Peyer's patch (tissue), 4 donors: ENCODE measurements at places on chromosomes 5 and 9. TPM values are rescaled to one million over a fixed set of nuclear protein-coding genes. Genes with fewer than 3 reads are reported as not detected.

GRCh38 chr5:30838936-30839496 is 354.5 kb upstream of the CDH6 start:
- no peak overlapping the region for H3K27ac ChIP-seq
- H3K4me3 ChIP-seq, result no peak overlapping the region
- H3K27me3 ChIP-seq, result no peaks in the 10 kb centered on the region

GRCh38 chr5:111856876-111857466 is 100.0 kb upstream of the NREP start:
- H3K27me3 ChIP-seq, result no peaks in the 10 kb centered on the region
- no peak for DNase-seq
- no peak overlapping the region for H3K27ac ChIP-seq
- H3K36me3 ChIP-seq, result no peaks in the 10 kb centered on the region
- no peaks in the 10 kb centered on the region for H3K4me1 ChIP-seq

Gene PCDHB16
- total RNA-seq, result 5.8 TPM

GRCh38 chr9:5801739-5802113 is 31.2 kb downstream of the ERMP1 start:
- H3K4me3 ChIP-seq, result no peak overlapping the region
- H3K36me3 ChIP-seq, result peaks cover 7% of the 10 kb centered on the region
- no peaks in the 10 kb centered on the region for H3K4me1 ChIP-seq
- H3K27ac ChIP-seq, result no peak overlapping the region

DNA sequence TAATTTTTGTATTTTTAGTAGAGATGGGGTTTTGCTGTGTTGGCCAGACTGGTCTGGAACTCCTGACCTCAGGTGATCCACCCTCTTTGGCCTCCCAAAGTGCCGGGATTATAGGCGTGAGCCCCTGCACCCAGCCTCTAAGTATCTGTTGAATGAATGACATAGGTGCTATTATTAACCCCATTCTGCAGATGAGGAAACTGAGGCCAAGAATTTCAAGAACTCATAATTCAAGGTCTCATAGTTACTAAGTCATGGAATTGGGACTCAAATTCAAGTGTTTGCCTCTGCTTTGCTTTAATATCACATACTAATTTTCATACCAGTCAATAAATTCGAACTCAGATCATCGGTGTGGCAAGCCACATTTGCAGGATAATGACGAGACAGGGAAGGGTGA is 1.9 kb downstream of the KIF20A start:
- peaks cover 30% of the 10 kb centered on the region for H3K36me3 ChIP-seq
- H3K27me3 ChIP-seq, result no peaks in the 10 kb centered on the region
- no peak for DNase-seq

DNA sequence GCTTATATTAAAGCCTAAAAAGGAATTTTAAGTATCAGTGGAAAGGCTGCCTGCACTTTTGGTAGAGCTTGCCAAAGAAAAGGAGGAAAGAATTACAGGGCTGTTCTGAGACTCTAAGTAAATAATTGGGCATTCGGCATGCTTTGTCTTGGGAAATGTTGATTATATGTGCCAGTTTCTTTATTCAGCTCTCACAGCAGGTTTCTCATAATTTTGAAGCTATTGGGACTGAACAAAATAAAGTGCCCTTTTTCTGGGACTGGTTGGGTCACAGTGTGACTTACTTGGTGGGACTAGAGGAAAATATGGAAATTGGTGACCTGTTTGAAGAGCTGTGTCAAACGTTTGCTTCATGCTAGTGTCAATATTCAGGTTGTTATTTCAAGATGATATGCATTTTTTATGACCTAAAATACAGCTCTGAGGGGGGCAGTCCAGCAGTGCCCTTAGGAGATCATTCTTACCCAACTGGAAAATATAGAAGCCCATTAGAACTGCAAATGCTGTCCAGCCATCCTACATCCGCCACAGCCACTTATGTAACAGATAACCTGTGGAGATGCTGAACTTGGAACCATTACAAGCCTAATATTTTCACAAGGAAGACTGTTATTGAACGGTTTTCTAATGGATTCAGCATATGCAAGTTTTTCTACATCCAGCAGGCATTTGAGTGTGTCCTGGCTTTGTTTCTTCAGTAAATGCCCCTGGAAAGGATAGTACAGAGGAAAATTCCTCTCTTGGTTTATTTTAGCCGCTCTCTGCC is 122.4 kb downstream of the SNCAIP start:
- H3K4me1 ChIP-seq, result no peaks in the 10 kb centered on the region
- no peaks in the 10 kb centered on the region for H3K27me3 ChIP-seq
- no peaks in the 10 kb centered on the region for H3K36me3 ChIP-seq
- H3K27ac ChIP-seq, result no peak overlapping the region
- no peak for DNase-seq
- no peak overlapping the region for H3K4me3 ChIP-seq

GRCh38 chr9:110351009-110351467 is 13.4 kb upstream of the TXNDC8 start:
- H3K27me3 ChIP-seq, result no peaks in the 10 kb centered on the region
- no peak overlapping the region for H3K27ac ChIP-seq
- H3K36me3 ChIP-seq, result no peaks in the 10 kb centered on the region
- H3K4me3 ChIP-seq, result no peak overlapping the region
- no peaks in the 10 kb centered on the region for H3K4me1 ChIP-seq

DNA sequence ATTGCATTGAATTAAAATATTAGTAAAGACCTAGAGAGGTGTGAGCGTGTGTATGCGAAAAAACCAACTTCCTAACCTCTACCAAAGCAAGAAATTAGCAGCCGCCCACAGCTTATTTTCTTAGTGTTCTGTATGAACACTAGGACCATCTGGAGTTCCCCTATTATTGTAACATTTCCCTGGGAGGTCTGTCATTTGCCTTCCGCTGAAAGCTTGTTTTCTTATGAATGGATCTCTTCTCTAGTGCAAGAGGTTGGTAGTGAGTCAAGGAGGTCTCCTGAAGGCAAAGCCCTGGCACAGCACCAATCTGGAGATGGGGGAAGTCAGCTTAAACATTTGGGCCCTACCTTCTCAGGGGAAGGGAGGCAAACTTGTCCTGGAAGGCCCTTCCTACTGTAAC is 10.8 kb downstream of the TNFSF8 start:
- H3K27me3 ChIP-seq, result no peaks in the 10 kb centered on the region
- H3K27ac ChIP-seq, result no peak overlapping the region
- H3K4me3 ChIP-seq, result no peak overlapping the region
- no peak for DNase-seq
- H3K36me3 ChIP-seq, result no peaks in the 10 kb centered on the region

DNA sequence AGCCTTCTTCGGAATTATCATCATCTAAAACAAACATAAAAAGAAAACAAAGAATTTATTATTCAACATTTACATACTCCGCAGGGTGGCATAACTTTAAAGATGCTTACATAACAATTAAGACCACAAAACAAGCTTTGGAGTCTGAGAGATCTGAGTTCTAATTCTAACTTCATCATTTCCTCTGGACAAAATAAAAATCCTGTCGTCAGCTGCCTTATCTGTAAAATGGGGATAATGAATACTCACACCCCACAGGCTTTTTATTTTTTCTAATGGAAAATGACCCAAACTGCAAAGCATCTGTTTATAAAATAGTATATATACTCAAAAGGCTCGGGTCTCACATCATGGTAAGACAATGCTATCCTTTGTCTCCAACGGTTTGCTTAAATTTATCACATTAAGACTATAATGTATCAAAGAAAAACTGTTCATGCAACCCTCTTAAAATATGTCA is 4.3 kb downstream of the ARRDC3 start:
- no peak for DNase-seq
- H3K4me1 ChIP-seq, result no peaks in the 10 kb centered on the region
- H3K4me3 ChIP-seq, result no peak overlapping the region
- H3K36me3 ChIP-seq, result peaks cover 38% of the 10 kb centered on the region

DNA sequence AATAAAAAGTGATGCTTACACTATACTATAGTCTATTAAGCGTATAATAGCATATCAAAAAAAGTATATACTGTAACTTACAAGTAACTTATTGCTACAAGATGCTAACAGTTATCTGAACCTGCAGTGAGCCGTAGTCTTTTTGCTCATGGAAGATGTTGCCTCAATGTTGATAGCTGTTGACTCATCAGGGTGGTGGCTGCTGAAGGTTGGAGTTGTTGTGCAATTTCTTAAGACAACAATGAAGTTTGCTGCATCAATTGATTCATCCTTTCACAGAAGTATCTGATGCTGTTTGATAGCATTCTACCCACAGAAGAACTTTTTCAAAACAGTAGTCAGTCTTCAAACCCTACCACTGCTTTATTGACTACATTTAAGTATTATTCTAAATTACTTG is 7.8 kb upstream of the C9orf40 start:
- H3K27ac ChIP-seq, result no peak overlapping the region
- H3K4me3 ChIP-seq, result no peak overlapping the region
- no peaks in the 10 kb centered on the region for H3K4me1 ChIP-seq
- no peaks in the 10 kb centered on the region for H3K27me3 ChIP-seq

Gene SLC6A18
- total RNA-seq, result 0.95 TPM

GRCh38 chr9:137643921-137644320 is 25.1 kb downstream of the EHMT1 start:
- no peaks in the 10 kb centered on the region for H3K36me3 ChIP-seq
- H3K4me3 ChIP-seq, result no peak overlapping the region
- no peak for DNase-seq
- no peaks in the 10 kb centered on the region for H3K27me3 ChIP-seq

DNA sequence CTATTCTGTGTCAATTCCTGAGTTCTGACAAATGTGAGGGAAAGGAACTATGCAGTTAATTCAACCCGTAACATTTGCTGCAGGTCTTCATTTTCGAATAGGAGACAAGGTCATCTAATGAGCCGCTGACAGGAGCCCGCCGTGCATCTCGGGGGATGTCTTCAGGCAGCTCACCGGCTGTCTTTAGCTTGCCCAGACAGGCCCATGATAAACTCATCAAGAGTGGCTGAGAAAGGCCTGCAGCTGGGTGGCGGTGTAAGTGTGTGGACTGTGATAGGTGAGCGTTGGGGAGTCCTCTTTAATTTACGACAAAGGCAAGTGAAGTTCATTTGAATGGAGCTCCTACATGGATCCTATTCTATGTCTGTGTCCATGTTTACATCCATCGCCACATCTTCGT is 190.5 kb downstream of the ADCY2 start:
- no peak for DNase-seq
- no peaks in the 10 kb centered on the region for H3K36me3 ChIP-seq
- no peaks in the 10 kb centered on the region for H3K4me1 ChIP-seq
- no peak overlapping the region for H3K4me3 ChIP-seq

GRCh38 chr5:126692971-126693370 is 84.0 kb upstream of the LMNB1 start:
- H3K36me3 ChIP-seq, result no peaks in the 10 kb centered on the region
- no peak overlapping the region for H3K4me3 ChIP-seq
- H3K27ac ChIP-seq, result no peak overlapping the region
- DNase-seq, result no peak
- H3K27me3 ChIP-seq, result no peaks in the 10 kb centered on the region
- no peaks in the 10 kb centered on the region for H3K4me1 ChIP-seq

GRCh38 chr9:95606489-95607350 is 89.9 kb upstream of the PTCH1 start:
- no peaks in the 10 kb centered on the region for H3K36me3 ChIP-seq
- peak; percentile 28 for DNase-seq
- no peak overlapping the region for H3K27ac ChIP-seq
- H3K27me3 ChIP-seq, result no peaks in the 10 kb centered on the region
- no peak overlapping the region for H3K4me3 ChIP-seq

DNA sequence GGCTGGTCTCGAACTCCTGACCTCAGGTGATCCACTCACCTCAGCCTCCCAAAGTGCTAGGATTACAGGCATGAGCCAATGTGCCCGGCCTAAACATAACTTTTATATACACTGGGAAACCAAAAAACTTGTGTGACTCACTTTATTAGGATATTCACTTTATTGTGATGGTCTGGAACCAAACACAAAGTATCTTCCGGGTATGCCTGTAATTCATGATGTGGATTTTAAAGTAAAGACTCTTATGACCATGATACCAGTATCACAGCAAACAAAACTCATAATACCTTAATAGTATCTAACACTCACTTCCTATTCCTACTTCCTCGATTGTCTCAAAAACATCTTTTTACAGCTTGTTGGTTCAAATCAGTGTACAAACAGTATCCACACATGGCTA is 12.7 kb upstream of the GFPT2 start:
- no peak for DNase-seq
- H3K36me3 ChIP-seq, result no peaks in the 10 kb centered on the region
- H3K4me3 ChIP-seq, result no peak overlapping the region
- H3K27ac ChIP-seq, result no peak overlapping the region
- no peaks in the 10 kb centered on the region for H3K27me3 ChIP-seq

Gene ITGA2
- 13.6 TPM for total RNA-seq
